ENCODE measurements at places on chromosomes 3 and 15. TPM values are rescaled to one million over a fixed set of nuclear protein-coding genes. Genes with fewer than 3 reads are reported as not detected.

The SLC51A gene
- 0.49 TPM for total RNA-seq

The SELENOK gene
- total RNA-seq, result 69.8 TPM

The KNG1 gene
- not detected for total RNA-seq

The SAMMSON gene
- total RNA-seq, result 0.69 TPM

The PP2D1 gene
- not detected for total RNA-seq

The GPR149 gene
- not detected for total RNA-seq

The PLCB2 gene
- total RNA-seq, result 5.2 TPM

The CPEB1 gene
- total RNA-seq, result 2.7 TPM

The GABRR3 gene
- total RNA-seq, result not detected

The SLC6A6 gene
- total RNA-seq, result 12.0 TPM

The IGSF10 gene
- total RNA-seq, result 61.5 TPM

The FAM107A gene
- total RNA-seq, result 0.59 TPM

The RASGRP1 gene
- total RNA-seq, result 4.5 TPM

The GOLGA6L4 gene
- total RNA-seq, result 2.9 TPM

The TMCO5A gene
- total RNA-seq, result not detected

The CCDC13 gene
- total RNA-seq, result 0.69 TPM

The FRG2C gene
- total RNA-seq, result not detected

The CHRNA7 gene
- 1.6 TPM for total RNA-seq

The TLR9 gene
- total RNA-seq, result not detected

The RASGRF1 gene
- total RNA-seq, result 0.30 TPM

The SLC9A9 gene
- total RNA-seq, result 35.2 TPM

The NT5DC2 gene
- total RNA-seq, result 32.7 TPM

The EEF1AKMT4 gene
- total RNA-seq, result 1.7 TPM

The IMPDH2 gene
- total RNA-seq, result 261 TPM
